H1 (cell line): ENCODE measurements at places on chromosomes 1 and 21. TPM values are rescaled to one million over a fixed set of nuclear protein-coding genes. Genes with fewer than 3 reads are reported as not detected.

The TBX19 gene
- 0.80 and 1.0 TPM in 2 replicates for total RNA-seq

The PTPRC gene
- total RNA-seq = not detected in 2 replicates

The SLAMF9 gene
- total RNA-seq = not detected in 2 replicates

DNA sequence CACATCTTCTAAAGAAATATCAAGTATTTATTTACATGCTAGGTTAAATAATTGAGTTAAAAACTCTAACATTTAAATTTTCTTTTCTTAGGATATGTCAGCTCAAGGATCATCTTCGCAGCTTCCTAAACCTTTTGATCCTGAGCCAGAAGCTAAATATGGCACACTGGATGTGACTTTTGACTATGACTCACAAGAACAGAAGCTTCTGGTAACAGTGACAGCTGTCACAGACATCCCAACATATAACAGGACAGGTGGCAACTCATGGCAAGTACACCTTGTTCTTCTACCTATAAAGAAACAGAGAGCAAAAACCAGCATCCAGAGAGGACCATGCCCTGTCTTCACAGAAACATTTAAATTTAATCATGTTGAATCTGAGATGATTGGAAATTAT is 132.7 kb upstream of the SERTAD4 start:
- H3K27ac ChIP-seq = no peak overlapping the region
- DNase-seq = no peak
- H3K27me3 ChIP-seq = no peaks in the 10 kb centered on the region
- H3K4me1 ChIP-seq = no peaks in the 10 kb centered on the region
- no peaks in the 10 kb centered on the region for H3K36me3 ChIP-seq

GRCh38 chr1:53735261-53735660 is 3.7 kb downstream of the GLIS1 start:
- H3K27ac ChIP-seq = no peak overlapping the region
- peaks cover 47% of the 10 kb centered on the region for H3K27me3 ChIP-seq
- no peaks in the 10 kb centered on the region for H3K36me3 ChIP-seq
- no peak overlapping the region for H3K4me3 ChIP-seq

- no peaks in the 10 kb centered on the region for H3K4me1 ChIP-seq
- DNase-seq = no peak
- no peak overlapping the region for H3K27ac ChIP-seq
- H3K27me3 ChIP-seq = no peaks in the 10 kb centered on the region
- no peaks in the 10 kb centered on the region for H3K36me3 ChIP-seq
- H3K4me3 ChIP-seq = no peak overlapping the region
Measured at GRCh38 chr1:170303034-170303433, 157.3 kb downstream of the NTMT2 start.

DNA sequence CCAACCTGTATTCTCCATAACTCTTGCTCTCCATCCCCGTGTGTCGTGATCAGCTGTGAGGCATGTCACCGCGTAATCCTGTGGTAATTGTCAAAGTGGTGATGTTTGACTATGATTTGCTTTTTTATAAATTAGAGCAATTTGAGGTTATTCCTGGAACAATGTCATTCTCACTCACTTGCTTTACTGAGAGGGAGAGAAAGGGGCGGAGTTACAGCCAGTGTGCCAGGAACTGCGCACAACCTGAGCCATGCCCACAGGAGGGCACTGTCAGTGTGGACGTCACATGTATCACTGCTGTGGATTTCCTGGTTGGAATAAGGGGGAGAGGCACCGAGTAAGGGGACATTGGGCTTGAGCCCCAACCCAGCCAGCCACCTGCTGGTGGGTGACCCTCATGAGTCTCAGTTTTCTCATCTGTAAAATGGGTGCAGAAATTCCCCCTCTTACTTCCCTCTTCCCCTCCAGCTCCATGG is 6.9 kb downstream of the ADGRB2 start:
- peaks cover 2% of the 10 kb centered on the region; the same call in 1 of the 2 replicates for H3K27me3 ChIP-seq
- H3K36me3 ChIP-seq = no peaks in the 10 kb centered on the region
- H3K4me3 ChIP-seq = no peak overlapping the region
- no peak for DNase-seq
- H3K27ac ChIP-seq = no peak overlapping the region

GRCh38 chr1:11342621-11343032 is 69.6 kb downstream of the UBIAD1 start:
- no peaks in the 10 kb centered on the region for H3K27me3 ChIP-seq
- H3K4me3 ChIP-seq = no peak overlapping the region
- no peaks in the 10 kb centered on the region; the same call in none of the 2 replicates for H3K4me1 ChIP-seq
- no peak for DNase-seq
- H3K36me3 ChIP-seq = no peaks in the 10 kb centered on the region

- H3K4me3 ChIP-seq = no peak overlapping the region
- no peak for DNase-seq
- no peaks in the 10 kb centered on the region for H3K27me3 ChIP-seq
- H3K4me1 ChIP-seq = no peaks in the 10 kb centered on the region
- H3K36me3 ChIP-seq = no peaks in the 10 kb centered on the region
- H3K27ac ChIP-seq = no peak overlapping the region
Measured at GRCh38 chr1:209884249-209884648, 53.8 kb upstream of the SYT14 start.

DNA sequence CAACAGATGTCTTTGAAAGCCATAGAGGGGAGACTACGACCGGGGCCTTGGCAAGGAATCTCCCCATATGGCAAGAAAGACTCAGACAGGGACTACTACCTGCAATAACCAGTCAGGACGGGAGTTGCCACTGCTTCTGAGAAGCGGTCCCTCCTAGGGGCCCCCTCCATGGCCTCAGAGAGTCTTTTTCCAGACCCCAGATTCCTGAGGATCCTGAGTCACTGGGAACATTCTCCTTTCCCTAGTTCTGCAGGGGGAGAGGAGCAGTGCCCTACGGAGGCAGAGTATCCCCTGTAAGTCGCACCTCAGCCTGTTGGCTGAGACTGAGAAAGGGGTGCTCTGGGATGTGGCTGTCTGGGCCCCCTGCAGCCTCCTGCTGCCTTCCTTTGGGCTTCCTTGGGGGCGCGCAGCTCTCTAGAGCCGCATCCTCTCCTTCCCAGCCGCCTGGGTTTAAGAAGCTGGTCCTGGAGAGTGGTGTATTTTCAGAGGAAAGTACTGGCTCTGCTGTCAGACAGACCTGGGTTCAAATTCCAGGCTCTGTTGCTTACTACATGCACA is 7.8 kb downstream of the GLIS1 start:
- H3K36me3 ChIP-seq = no peaks in the 10 kb centered on the region
- DNase-seq = no peak
- peaks cover 1% of the 10 kb centered on the region for H3K27me3 ChIP-seq
- H3K27ac ChIP-seq = no peak overlapping the region
- no peaks in the 10 kb centered on the region for H3K4me1 ChIP-seq

- H3K36me3 ChIP-seq = no peaks in the 10 kb centered on the region
- H3K27me3 ChIP-seq = peaks cover 4% of the 10 kb centered on the region
- DNase-seq = no peak
Measured at GRCh38 chr1:153513666-153514065, 22.1 kb downstream of the S100A6 start.

DNA sequence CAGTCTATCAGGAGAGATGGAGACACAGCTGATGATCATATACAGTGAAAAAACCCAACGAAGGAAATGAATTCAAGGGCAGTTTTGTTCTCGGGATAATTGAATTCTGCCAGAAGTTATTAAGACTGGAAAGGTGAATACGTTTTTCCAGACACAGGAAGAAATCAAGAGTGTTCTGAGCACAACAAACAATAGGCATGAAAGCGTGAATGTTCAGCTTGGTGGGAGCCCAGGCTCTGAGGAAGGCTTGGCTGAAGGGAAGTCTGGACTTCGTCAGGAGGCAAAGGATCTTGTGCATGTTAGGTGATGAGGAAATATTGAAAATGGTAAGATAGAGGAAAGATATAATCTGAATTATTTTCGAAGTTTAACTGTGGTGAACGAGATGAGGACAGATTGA is 50.4 kb downstream of the CYYR1 start:
- DNase-seq = no peak
- no peak overlapping the region for H3K4me3 ChIP-seq
- no peaks in the 10 kb centered on the region for H3K36me3 ChIP-seq
- H3K4me1 ChIP-seq = no peaks in the 10 kb centered on the region
- H3K27ac ChIP-seq = no peak overlapping the region

DNA sequence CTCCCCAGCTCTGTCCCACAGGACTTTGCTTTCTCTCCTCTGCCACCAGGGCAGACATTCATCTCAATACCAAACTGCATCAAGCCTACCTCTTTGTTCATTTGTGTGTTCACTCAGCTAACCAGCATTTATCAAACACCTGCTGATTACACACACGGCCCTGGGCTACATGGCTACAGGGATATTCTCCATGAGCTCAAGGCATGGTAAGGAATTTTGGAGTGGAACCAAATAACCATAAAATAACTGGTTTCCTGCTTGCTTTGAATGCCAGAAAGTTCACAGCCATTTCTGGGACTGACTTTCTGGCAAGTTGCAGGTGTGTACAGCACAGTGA is 54.6 kb downstream of the LDLRAD2 start:
- peaks cover 8% of the 10 kb centered on the region; the same call in 1 of the 2 replicates for H3K4me1 ChIP-seq
- H3K4me3 ChIP-seq = no peak overlapping the region
- H3K36me3 ChIP-seq = peaks cover 26% of the 10 kb centered on the region

- no peak overlapping the region for H3K4me3 ChIP-seq
- DNase-seq = no peak
- peaks cover 17% of the 10 kb centered on the region for H3K27me3 ChIP-seq
Measured at GRCh38 chr1:213993929-213994328, 6.2 kb downstream of the PROX1 start.

DNA sequence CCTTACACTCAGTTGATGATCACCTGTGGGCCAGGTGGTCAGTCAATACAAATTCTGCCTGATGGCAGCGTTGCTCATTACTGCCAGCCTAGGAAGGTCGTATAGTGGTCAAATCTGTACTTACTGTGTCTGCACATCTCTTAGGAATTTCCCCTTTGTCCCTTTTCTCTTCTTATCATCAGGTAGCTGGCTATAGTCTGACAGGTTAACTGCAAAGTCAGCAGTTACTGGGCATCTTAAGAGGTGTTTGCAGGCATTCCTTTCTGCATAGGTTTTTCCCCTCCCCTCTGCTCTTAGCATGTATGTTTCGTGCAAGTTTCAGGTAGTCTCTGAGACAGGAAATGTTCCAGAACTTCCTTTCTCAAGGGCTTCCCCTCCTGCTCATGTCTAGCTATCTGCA is 298.7 kb downstream of the LRRIQ3 start:
- no peak overlapping the region for H3K4me3 ChIP-seq
- no peaks in the 10 kb centered on the region for H3K36me3 ChIP-seq
- no peak for DNase-seq
- H3K27me3 ChIP-seq = no peaks in the 10 kb centered on the region

GRCh38 chr1:112520166-112520565 is 11.4 kb downstream of the WNT2B start:
- no peak overlapping the region for H3K4me3 ChIP-seq
- H3K27ac ChIP-seq = no peak overlapping the region
- no peaks in the 10 kb centered on the region for H3K36me3 ChIP-seq

DNA sequence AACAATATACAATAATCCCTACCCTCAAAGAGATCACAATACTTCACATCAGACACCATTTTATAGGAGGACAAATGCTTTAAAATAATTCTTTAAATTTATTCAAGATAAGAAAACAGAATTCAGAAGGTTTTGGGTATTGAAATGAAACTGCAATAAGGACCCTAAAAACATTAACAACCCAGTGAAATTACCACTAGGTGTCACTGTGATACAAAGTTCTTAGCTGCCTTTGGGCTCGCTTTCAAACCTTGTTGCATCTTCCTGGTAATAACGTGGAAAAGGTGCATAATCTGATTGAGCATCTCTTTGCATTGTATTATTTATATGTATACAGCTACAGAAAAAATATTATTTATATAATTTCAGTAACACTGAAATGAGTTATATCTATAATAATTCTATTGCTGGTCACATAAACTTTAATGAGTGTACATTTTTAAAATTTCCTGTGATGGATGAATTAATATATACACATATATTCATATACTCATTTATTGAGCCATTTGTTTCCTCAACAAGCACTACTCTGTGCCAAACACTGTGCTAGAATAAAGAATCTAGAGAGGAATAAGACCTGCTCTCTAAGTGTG is 185.2 kb downstream of the FAF1 start:
- H3K4me3 ChIP-seq = no peak overlapping the region
- H3K36me3 ChIP-seq = no peaks in the 10 kb centered on the region
- no peak overlapping the region for H3K27ac ChIP-seq
- H3K4me1 ChIP-seq = no peaks in the 10 kb centered on the region
- no peaks in the 10 kb centered on the region for H3K27me3 ChIP-seq
- no peak for DNase-seq

GRCh38 chr1:234530672-234531071 is 51.7 kb upstream of the TARBP1 start:
- H3K27ac ChIP-seq = no peak overlapping the region
- no peaks in the 10 kb centered on the region for H3K27me3 ChIP-seq
- no peaks in the 10 kb centered on the region for H3K36me3 ChIP-seq
- no peak for DNase-seq
- no peak overlapping the region for H3K4me3 ChIP-seq

GRCh38 chr1:67682659-67683197 is 2.3 kb upstream of the GADD45A start:
- DNase-seq = no peak
- H3K4me1 ChIP-seq = no peaks in the 10 kb centered on the region; the same call in 1 of the 2 replicates
- H3K36me3 ChIP-seq = peaks cover 7% of the 10 kb centered on the region; the same call in 1 of the 2 replicates
- H3K4me3 ChIP-seq = no peak overlapping the region
- H3K27ac ChIP-seq = no peak overlapping the region
- no peaks in the 10 kb centered on the region for H3K27me3 ChIP-seq

DNA sequence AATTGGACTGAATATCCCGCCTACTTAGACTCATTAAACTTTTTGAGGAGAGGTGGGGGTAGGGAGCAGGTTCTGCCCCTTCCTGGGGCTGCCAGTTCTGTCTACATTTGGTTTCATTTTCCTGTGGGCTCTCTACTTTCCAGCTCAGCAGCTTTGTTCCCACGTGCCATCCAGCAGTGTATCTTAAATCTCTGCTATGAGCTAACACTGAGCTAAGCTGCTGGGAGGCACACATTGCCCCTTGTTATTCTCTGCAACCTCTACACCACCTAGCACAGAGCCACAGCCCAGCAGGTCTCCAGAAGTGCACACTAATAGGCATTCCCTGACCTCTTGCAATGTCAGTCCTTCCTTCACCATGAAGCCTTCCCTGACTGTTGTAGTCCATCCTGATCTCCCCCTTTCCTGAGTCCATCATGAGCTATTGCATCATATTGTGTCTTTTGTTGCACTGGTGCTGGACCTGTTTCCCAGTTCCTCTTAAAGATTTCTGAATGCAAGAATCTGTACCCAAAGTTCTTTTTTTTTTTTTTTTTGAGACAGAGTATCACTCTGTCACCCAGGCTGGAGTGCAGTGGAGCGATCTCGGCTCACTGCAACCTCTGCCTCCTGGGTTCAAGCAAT is 28.7 kb upstream of the NRDC start:
- H3K27ac ChIP-seq = no peak overlapping the region
- DNase-seq = no peak
- H3K27me3 ChIP-seq = no peaks in the 10 kb centered on the region
- H3K4me3 ChIP-seq = no peak overlapping the region
- peaks cover 6% of the 10 kb centered on the region; the same call in 1 of the 2 replicates for H3K4me1 ChIP-seq
